ENCODE measurements at places on chromosomes 13 and 19. TPM values are rescaled to one million over a fixed set of nuclear protein-coding genes. Genes with fewer than 3 reads are reported as not detected.

GRCh38 chr13:34990399-34991214 lies 48.5 kb downstream of the NBEA start:
- no peak overlapping the region for H3K4me3 ChIP-seq
- peaks cover 7% of the 10 kb centered on the region for H3K36me3 ChIP-seq
- no peaks in the 10 kb centered on the region for H3K4me1 ChIP-seq
- no peak overlapping the region for H3K27ac ChIP-seq

DNA sequence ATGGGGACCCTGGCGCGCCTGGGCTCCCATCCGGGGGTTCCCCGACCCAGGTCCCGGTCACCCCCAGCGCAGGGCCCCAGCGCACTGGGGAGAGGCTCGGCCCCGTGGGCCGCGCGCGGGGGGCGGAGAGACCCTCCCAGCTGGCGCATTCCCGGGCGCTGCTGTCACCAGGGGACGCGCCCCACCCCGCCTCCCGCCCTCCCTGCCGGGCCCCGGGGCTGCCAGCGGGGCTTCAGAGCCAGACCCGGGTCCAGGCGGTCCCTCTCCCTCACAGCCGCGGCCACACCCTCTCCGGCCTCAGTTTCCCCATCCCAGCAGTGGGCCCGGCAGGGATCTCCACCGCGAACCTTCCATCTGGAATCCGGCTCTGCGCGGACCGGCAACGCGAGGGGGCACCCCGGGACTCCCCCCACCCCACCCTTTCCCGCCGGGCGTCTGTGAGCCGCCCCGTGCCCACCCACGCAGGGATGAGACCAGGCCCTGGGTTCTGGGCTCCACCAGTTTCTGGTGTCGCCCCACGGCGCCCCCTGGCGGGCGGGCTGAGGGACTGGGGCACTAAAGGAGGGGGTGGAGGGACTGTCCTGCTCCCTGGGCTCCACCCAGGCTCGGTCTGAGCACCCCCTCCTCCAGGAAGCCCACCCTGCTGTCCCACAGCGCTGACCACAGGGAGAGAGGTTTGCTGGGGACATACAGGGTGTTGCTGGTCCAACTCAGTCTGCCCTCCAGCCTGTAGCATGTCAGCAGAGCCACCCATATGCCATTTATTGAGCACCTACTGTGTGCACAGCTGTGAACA lies 878 bp upstream of the ADAMTSL5 start:
- peak overlapping the region; percentile 37 for H3K4me3 ChIP-seq
- peaks cover 89% of the 10 kb centered on the region for H3K27me3 ChIP-seq
- H3K27ac ChIP-seq: no peak overlapping the region
- peak; percentile 57 for DNase-seq
- H3K4me1 ChIP-seq: peaks cover 13% of the 10 kb centered on the region
- no peaks in the 10 kb centered on the region for H3K36me3 ChIP-seq

- no peaks in the 10 kb centered on the region for H3K27me3 ChIP-seq
- no peak for DNase-seq
- no peak overlapping the region for H3K27ac ChIP-seq
- no peaks in the 10 kb centered on the region for H3K36me3 ChIP-seq
These were observed 193.3 kb downstream of the PCDH9 start for GRCh38 chr13:67036699-67037457.

- H3K27me3 ChIP-seq: no peaks in the 10 kb centered on the region
- peaks cover 6% of the 10 kb centered on the region for H3K4me1 ChIP-seq
- DNase-seq: no peak
- no peak overlapping the region for H3K4me3 ChIP-seq
- no peak overlapping the region for H3K27ac ChIP-seq
- H3K36me3 ChIP-seq: no peaks in the 10 kb centered on the region
These were observed 19.3 kb upstream of the RASA3 start for GRCh38 chr13:114151565-114152284.

GRCh38 chr19:2221250-2221831 lies 14.8 kb downstream of the PLEKHJ1 start:
- no peaks in the 10 kb centered on the region for H3K27me3 ChIP-seq
- no peaks in the 10 kb centered on the region for H3K36me3 ChIP-seq
- no peak for DNase-seq
- H3K4me3 ChIP-seq: no peak overlapping the region
- no peaks in the 10 kb centered on the region for H3K4me1 ChIP-seq

DNA sequence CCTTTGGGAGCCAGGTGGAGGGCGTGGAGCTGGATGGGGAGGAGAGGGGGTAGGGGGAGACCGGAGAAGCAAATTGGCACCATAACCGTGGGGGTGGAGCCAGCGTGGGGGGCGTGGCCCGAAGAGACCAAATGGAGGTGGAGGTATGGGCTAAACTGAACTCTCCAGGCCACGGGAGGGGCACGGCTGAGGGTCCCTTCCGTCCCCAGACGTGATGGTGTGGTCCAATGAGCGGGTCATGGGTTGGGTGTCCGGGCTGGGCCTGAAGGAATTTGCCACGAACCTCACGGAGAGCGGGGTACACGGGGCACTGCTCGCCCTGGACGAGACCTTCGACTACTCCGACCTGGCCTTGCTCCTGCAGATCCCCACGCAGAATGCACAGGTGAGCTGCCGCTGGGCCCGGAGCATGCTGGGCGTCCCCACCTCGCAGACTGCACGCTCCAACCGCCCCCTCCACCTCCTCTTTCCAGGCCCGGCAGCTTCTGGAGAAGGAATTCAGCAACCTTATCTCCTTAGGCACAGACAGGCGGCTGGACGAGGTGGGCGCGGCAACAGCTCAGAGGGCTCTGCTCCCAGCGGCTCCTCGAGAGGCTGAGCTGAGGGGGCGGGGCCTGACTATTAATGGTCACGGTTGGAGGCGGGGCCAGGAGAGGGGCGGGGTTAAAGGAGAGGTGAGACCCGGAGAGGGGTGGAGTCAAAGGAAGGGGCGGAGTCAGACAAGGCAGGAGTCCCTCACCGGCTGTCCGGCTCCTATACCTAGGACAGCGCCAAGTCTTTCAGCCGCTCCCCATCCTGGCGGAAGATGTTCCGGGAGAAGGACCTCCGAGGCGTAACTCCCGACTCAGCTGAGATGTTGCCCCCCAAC lies 6.2 kb downstream of the HRC start:
- H3K27ac ChIP-seq: no peak overlapping the region
- peaks cover 34% of the 10 kb centered on the region for H3K27me3 ChIP-seq
- peak overlapping the region; percentile 67 for H3K4me3 ChIP-seq
- DNase-seq: peak; percentile 100
- no peaks in the 10 kb centered on the region for H3K36me3 ChIP-seq

DNA sequence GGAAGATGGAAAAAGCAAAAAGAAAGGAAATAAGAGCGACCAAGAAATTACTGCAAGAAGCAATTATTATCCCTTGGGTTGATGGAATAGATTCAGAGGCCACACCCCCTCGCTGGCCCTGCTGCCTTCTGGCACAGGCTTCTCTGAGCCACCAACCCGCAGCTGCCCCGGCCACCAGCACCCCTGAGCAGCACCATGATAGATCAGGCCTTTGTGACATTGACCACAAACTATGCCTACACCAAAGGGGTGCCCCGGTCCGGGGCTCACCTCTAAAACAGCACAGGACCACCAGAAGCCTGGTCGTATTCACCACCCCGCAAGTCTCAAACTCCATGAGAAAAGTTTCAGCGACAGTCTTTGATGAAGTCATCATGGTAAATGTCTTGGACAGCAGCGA lies 1059.3 kb downstream of the SLITRK1 start:
- H3K36me3 ChIP-seq: no peaks in the 10 kb centered on the region
- H3K4me1 ChIP-seq: no peaks in the 10 kb centered on the region
- no peak overlapping the region for H3K4me3 ChIP-seq

GRCh38 chr13:93727211-93728141 lies 500.9 kb downstream of the GPC6 start:
- H3K4me3 ChIP-seq: no peak overlapping the region
- H3K27ac ChIP-seq: no peak overlapping the region
- no peaks in the 10 kb centered on the region for H3K36me3 ChIP-seq
- DNase-seq: no peak

GRCh38 chr19:29283366-29283765 lies 70.4 kb upstream of the UQCRFS1 start:
- H3K27ac ChIP-seq: no peak overlapping the region
- H3K4me1 ChIP-seq: no peaks in the 10 kb centered on the region
- DNase-seq: no peak

DNA sequence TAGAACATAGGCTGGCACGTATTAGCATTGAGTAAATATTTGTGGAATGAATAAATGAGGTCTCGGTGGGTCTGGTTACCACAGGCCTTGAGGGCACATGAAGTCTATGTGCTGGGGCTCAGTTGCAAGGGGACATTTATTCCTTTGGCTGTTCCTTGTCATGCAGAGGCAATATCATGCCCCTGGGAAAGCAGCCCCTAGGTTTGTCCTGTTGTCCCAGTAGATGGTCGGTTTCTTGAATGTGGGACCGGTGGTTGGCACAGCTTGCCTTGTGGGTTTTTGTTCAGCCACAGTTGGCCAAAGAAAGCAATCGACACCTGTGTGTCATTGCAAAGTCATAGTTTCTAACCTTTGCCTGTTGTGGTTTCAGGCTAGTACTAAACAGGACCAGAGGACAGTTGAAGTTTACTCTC lies 24.7 kb upstream of the GPR183 start:
- H3K27me3 ChIP-seq: no peaks in the 10 kb centered on the region
- DNase-seq: no peak
- H3K27ac ChIP-seq: no peak overlapping the region
- no peaks in the 10 kb centered on the region for H3K36me3 ChIP-seq
- H3K4me1 ChIP-seq: no peaks in the 10 kb centered on the region

Gene PSG6
- not detected for total RNA-seq

Gene ATP8B3
- total RNA-seq: 0.06 TPM

Gene TSSK6
- total RNA-seq: 4.6 TPM

Gene CACNA1A
- 16.5 TPM for total RNA-seq

Gene CCDC8
- total RNA-seq: 2.8 TPM

Gene SNRNP70
- 162 TPM for total RNA-seq

Gene WDR87
- not detected for total RNA-seq

All from neural progenitor cell (in vitro differentiated cells).